Activated T-cell treated with anti-CD3 and anti-CD28 coated beads for 24 hours (primary cell): ENCODE measurements at places on chromosomes 1 and 21.

DNA sequence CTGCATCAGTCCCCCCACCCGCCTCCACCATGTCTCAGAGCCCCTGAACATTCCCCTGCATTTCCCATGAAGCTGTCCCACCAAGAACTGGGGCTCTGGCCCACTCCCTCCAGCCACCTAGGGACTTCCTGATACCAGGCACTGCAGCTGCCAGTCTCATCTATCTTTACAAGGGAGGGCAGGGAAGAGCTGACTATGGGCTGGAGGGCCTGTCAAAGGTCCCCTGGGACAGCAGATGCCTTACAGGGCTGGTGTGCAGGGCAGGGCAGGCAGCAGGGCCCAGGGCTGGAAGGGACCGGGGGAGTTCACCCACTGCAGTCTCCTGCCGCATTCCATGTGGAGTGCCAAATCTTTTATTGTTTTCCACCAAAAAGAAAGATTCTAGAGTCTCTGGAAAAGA lies 17.6 kb downstream of the SHISA4 start:
- DNase-seq: no peak

- no peak for DNase-seq
Measured at GRCh38 chr1:176831150-176831549, 333.4 kb downstream of the ASTN1 start.

DNA sequence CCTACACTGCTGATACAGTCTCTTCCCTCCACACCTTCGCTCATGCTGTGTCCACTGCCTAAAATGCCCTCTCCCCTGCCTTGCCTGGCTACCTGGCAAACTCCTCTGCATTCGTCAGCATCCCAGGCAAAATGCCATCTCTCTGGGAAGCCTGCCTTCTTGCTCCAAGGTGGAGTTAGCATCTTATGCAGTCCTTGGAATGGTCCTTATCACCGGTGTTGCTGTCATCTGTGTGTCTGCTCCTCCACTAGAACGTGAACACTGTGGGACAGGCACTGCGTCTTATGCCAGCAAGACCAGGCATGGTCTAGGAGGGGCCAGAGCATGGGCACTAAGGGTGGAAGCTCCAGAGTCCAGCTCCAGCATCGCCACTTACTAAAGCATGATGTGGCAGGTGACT lies 211.8 kb downstream of the MATN1 start:
- DNase-seq: no peak

DNA sequence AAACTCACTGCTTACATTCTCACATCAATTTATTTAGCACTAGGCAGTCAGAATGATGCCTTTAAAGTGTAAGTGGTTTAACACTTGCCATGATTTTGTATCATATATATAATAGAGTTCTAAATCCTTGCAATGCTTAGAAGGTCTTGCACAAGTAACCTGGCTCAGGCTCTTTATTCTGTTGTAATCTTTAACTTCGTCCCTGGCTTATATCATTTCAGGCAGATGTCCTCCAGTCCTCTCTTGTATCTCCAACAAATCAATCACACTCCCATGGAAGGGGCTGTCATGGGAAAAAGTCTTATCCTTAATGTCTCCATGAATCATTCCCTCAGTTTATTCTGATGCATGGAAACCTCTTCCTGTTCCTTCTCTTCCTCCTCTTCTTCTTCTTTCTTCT lies 841.6 kb upstream of the B3GALT2 start:
- no peak for DNase-seq

GRCh38 chr21:43913928-43914327 lies 48.9 kb downstream of the AGPAT3 start:
- no peak for DNase-seq

GRCh38 chr1:8427493-8427892 lies 109.6 kb downstream of the SLC45A1 start:
- DNase-seq: no peak

- peak; percentile 22 for DNase-seq
Measured at GRCh38 chr1:5975133-5975880, 16.9 kb downstream of the NPHP4 start.

GRCh38 chr1:45009956-45010854 lies 919 bp downstream of the HECTD3 start:
- DNase-seq: no peak

DNA sequence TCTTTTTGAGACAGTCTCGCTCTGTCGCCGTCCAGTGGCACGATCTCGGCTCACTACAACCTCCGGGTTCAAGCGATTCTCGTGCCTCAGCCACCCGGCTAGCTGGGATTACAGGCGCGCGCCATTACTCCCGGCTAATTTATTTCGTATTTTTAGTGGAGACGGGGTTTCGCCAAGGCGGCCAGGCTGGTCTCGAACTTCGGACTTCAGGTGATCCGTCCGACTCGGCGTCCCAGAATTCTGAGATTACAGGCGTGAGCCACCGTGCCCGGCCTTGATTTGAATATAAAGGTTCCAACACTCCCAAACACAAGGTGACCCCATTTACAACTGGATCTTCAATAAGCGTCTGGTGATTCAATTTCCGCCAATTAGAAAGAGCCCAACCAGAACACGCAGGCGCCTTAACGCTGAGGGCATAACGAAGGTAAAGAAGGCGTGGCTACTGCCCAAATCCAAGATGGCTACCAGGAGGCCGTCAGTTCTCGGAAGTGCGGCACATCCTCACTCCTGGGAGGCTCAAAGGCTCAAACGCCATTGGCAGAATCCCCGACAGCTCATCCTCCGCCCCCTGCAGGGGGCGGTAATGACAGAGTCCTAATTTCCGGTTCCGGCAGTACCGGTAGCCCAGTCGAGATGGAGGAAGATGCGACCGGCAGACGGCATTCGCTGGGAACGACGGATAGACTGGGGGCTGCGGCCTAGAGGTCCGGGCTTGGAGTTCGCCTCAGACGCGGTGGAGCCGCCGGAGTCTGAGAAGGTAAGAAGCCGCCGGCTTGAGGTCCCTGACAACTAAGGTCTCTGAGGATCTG lies at the start of gene SLC25A44:
Gene SLC25A44 (plus strand): TSS at position 617 of the 812 bp plus-strand sequence. CDS start 5,744 bp downstream, outside the sequence.
- peak; percentile 96 for DNase-seq

DNA sequence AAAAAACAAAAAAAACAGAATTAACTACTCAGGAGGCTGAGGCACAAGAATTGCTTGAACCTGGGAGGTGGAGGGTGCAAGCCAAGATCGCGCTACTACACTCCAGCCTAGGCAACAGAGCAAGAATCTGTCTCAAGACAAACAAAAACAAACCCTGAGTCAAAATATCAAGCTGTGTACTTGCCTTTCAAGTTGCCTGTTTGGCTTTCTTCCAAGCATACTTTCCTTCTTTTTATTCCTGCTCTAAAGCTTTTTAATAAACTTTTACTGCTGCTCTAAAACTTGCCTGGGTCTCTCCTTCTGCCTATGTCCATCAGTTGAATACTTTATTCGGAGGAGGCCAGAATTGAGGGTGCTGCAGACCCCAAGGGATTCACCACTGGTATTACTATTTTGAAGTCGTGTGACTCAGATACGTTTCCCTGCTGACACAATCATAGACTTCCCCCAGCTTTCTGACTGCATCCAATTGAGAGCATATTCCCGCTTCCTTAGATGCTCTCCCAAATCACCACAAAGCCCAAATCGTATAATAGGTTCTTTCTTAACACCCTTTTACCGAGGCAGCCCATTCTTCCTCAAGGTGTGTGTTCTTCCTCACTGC lies 3.5 kb upstream of the ACBD6 start:
- no peak for DNase-seq

GRCh38 chr1:106554294-106554693 lies 502.2 kb upstream of the PRMT6 start:
- DNase-seq: no peak

- no peak for DNase-seq
Measured at GRCh38 chr1:170664828-170665612, 1.1 kb downstream of the PRRX1 start.

DNA sequence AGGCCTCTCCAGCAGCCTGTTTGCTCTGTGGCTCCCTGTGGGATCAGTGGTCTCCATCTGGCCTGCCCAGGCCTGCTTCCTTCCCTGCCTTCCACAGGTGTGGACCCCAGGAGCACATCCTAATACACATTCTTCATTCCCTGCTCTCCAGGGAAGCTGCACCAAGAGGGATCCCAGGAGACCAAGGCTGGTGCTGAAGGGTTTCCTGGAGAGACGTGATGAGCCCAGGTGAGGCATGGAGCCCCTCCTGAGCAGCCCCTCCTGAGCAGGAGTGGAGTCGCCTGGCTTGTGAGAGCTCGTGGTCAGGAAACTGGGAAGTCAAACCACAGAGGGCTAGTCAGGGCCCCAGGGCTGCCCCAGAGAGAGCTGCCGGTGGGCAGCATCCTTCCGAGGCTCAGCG lies 561.4 kb downstream of the MATN1 start:
- DNase-seq: no peak

- peak; percentile 12 for DNase-seq
Measured at GRCh38 chr1:101136739-101137138, 100.1 kb upstream of the S1PR1 start.

GRCh38 chr1:45499415-45499769 lies 481 bp downstream of the CCDC163 start:
- no peak for DNase-seq

- DNase-seq: peak; percentile 25
Measured at GRCh38 chr1:42334240-42335049, 590 bp downstream of the FOXJ3 start.

GRCh38 chr1:64387389-64388285 lies 82.3 kb upstream of the CACHD1 start:
- DNase-seq: no peak

DNA sequence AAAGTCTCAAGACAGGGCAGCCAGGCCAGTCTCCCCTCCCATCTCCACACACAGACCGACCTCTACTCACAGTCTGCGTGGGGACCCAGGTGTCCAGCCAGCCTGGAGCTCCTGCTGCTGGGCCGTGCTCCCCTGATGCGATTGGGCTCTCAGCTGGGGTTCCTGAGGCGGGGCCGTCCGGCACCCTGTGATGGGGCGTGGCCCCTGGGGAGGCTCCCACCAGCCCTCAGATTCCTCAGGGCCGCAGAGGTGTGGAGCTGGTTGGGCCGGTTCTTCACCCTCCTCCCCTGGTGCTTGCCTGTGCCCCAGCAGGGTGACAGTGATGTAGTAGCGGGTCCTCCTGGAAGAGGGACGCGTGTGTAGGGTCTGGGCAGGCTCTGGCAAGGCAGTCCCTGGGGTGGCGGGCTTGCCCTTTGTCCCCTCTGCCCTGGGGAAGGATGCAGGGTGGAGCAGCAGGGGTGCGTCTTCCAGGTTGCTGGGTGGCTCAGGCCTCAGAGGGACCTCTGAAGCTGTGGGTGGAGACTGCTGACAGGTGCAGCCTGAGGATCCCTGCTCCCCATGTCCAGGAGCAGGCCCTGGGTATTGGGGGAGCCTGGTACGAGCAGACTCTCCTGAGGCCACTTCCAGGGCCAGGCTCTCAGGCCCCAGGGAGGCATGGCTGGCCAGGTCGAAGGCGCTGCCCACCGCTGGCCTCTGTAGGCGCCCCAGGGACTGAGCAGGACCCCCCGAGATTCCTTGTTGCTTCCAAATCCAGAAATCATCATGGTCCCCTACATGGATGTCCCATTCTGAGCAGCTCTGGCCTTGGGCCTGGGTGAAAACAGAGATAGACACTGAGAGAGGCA lies at the start of gene CRYBG2:
Gene CRYBG2 (minus strand): TSS at position 155 of the 845 bp plus-strand sequence. CDS start 7,473 bp downstream, outside the sequence.
- no peak for DNase-seq

DNA sequence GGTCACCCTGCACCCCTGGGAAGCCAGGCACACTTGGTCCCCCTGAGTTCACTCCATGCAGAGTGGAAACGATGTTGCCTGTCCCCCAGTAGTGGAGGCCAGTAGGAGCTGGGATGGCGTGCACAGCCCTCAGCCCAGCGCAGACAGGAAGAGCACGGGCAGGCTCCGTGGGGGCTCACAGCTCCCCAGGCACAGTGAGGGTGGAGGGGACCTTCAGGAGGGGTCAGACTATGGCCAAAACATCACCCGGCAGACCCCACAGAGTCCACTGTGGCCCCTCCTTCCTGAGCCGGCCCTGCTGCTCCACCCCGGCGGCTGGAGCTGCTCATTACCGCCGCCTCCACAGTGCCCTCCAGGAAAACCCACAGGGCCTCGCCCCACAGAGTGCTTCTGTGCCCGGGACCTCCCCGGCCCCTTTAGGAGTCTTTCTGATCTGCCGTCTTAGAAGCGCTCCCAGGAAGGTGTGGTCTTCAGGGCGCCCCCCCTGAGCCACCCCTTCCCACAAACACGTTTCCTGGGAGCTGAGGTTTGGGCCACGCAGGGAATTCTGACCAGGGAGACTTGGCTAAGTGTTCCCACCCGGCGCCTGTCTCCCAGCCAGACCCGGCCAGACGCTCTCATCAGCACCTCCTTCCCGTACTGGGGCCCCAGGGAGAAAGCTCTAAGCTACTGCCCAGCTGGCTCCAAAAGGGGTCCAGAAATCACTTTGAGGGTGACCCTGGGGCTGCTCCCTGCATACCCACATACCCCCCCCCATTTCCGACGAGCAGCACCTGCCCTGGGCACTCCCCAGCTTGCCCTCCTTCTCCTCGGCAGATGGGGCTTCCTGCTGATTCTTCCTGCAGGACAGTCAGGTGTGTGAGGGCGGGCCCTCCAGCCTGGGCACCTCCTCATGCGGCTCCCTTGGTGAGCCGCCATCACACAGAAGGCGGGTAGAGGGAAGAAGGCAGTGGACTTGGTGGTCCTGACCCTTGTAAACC lies 38.8 kb downstream of the RIPK4 start:
- DNase-seq: no peak

- no peak for DNase-seq
Measured at GRCh38 chr1:220841293-220841692, 38.0 kb upstream of the HLX start.

GRCh38 chr1:166379447-166379846 lies 212.6 kb upstream of the FAM78B start:
- no peak for DNase-seq

GRCh38 chr1:43547538-43548072 lies 16.9 kb downstream of the PTPRF start:
- DNase-seq: no peak

DNA sequence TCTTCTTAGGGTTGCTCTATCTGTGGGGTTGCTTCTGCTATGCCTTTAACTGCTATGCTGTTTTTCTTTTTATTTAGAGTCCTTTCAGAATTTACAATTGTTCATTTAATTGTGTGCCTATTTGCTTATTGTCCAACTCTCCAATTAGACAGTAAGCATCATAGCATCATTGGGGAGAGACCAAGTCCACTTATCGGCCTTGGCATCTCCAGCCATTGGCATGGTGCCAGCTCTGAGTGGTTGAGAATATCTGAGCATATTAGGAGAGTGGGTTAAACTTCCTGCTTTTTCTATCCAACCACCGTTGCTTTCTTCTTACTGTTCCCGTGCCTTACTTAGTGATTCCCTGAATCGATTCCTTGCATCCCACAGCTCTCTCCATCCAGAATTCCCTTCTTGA lies 535.0 kb downstream of the AJAP1 start:
- DNase-seq: no peak

- no peak for DNase-seq
Measured at GRCh38 chr1:202850593-202851362, 38.2 kb downstream of the RABIF start.

GRCh38 chr1:170978371-170978910 lies 43.1 kb downstream of the MROH9 start:
- no peak for DNase-seq

GRCh38 chr1:36803868-36804570 lies 230.3 kb downstream of the GRIK3 start:
- no peak for DNase-seq

- no peak for DNase-seq
Measured at GRCh38 chr1:115283249-115283648, 54.8 kb downstream of the NGF start.

GRCh38 chr1:202811296-202812175 lies 782 bp downstream of the PCAT6 start:
- no peak for DNase-seq
